Stimulated activated CD8-positive, alpha-beta memory T cell treated with anti-CD3 and anti-CD28 coated beads, Interleukin-4, amount 100 ng/mL, for 4 hours (primary cell): ENCODE measurements at places on chromosomes 5 and 9.

GRCh38 chr5:16600397-16600796, 16.4 kb downstream of the RETREG1 start:
- no peak for DNase-seq

- no peak for DNase-seq
These were observed 16.1 kb upstream of the FRMD3 start for GRCh38 chr9:83554278-83554677.

- DNase-seq: no peak
These were observed 1.0 kb downstream of the NUDCD2 start for GRCh38 chr5:163458778-163459385.

DNA sequence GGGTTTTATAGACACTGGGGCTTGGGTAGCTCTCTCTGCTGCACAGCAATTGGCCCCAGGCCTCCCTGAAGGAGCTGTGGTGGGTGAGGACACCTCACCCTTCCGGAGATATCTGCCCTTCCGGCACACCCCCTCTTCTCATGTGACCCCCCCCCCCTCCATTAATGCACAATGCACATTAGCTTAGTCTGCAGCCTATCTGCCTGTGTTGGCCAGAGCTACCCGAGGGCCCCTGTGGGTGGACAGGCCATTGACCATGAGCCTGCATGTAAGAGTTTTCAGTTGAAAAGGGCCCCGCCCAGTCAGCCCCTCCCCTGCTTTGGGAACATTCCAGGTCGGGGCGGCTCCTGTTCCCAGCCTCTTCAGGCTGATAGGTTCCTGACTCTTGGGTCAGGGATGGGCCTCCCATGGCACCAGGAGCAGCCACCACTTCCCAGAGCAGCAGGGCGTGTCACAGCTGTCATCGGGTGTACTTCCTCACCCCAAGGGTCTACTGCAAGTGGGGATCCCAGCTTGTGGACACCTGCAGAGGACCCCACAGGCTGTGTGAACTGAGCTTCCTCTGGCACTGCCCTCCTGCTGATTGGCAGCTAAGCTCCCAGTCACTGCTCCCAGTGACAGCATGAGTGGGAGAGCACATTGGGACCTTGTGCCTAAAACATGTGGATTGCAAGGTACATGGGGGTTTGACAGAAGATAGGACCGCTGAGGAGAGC, 17.8 kb downstream of the PHF2 start:
- DNase-seq: no peak

DNA sequence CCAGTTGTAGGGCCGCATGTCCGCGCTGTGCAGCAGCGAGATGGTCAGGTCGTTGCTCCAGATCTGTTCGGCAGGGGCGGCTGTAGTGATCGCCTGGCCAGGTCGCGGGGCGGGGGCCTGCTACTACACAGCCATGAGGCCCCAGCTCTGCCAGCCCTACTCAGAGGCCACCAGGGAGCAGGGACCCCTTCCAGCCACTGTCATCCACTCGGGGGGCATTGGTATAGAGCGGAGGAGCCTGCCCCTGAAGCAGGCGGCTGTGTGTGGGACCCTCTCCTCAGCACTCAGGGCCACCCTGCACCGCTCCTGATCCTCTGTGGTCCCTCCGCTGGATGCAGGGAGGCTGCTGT, 1.7 kb downstream of the FBXW5 start:
- no peak for DNase-seq

- peak; percentile 55 for DNase-seq
These were observed 79.9 kb downstream of the FNBP1 start for GRCh38 chr9:129962889-129963703.

GRCh38 chr9:123957168-123957721, 27.3 kb upstream of the DENND1A start:
- DNase-seq: no peak

GRCh38 chr5:60453186-60453976, 246.6 kb downstream of the DEPDC1B start:
- DNase-seq: no peak

DNA sequence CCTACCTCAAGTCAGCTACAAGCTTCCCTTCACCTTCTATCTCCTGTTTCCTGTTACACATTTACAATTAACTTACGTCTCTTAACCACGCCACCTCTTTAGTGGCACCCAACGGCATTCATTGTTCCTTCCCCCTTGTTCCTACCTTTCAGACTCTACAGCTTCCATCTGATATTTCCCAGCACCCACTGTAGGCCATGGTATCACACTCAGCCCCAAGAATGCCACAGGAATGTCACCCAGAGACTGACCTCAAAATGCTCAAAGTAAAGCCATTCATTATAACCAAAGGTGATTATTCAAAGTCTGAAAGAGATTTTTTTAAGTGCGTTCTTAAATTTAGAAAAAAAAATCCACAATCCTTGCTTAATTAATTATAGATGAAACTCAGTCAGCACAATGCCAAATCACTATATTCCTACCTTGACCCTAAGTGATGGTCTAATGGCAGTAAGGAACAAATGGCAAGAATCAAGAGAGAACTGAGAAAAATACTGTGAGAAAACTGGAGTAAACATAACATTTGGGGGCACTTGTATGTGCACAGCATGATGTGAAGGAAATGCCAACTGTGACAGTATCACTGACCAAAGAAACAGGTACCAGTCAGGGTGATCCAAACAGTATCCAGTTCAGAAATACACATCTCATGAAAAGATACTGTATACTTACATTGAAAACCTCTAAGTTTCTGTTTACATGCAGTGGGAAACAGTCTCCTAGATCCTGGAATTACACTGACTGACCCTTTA, 52.1 kb downstream of the CTNND2 start:
- DNase-seq: no peak

GRCh38 chr5:148805326-148806290, 20.8 kb upstream of the ADRB2 start:
- DNase-seq: no peak
